ENCODE measurements at places on chromosomes 13 and 19.
A peak's percentile ranks its signal among the peaks of the same experiment; 100 is the strongest.

- no peak for DNase-seq
Observed at GRCh38 chr19:30722761-30723160, 350.6 kb downstream of the ZNF536 start.

- no peak for DNase-seq
Observed at GRCh38 chr19:14015524-14016035, 9.5 kb upstream of the RFX1 start.

GRCh38 chr13:35886332-35887114, 244.7 kb downstream of the DCLK1 start:
- DNase-seq = no peak

- peak; percentile 83 for DNase-seq
Observed at GRCh38 chr13:27826379-27827353, 34.4 kb downstream of the GSX1 start.

- no peak for DNase-seq
Observed at GRCh38 chr13:103236213-103236612, 170.0 kb upstream of the SLC10A2 start.
